ENCODE measurements at places on chromosomes 12 and 14.

- DNase-seq = no peak
Measured at GRCh38 chr12:78120866-78121560, 290.3 kb downstream of the NAV3 start.

DNA sequence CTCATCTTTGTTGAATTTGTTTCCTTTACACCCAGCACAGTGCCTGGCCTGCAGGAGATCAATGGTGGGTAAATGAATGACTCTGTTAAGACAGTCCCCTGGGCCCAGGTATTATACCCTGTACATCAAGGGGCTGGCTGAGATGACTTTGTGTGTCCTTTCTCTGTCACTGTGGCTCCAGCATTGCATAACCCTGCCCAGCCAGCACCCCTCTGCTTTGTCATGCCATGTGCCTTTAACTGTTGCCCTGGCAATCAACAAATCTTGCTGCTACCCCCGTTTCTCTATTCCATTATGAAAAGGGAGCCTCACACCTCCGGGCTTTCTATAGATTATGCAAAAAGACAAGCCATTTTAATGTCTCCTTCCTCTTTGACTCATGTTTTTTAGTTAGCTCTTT is 7.6 kb upstream of the FLVCR2 start:
- DNase-seq = no peak

GRCh38 chr12:3698218-3698974 is 54.5 kb downstream of the CRACR2A start:
- DNase-seq = no peak

DNA sequence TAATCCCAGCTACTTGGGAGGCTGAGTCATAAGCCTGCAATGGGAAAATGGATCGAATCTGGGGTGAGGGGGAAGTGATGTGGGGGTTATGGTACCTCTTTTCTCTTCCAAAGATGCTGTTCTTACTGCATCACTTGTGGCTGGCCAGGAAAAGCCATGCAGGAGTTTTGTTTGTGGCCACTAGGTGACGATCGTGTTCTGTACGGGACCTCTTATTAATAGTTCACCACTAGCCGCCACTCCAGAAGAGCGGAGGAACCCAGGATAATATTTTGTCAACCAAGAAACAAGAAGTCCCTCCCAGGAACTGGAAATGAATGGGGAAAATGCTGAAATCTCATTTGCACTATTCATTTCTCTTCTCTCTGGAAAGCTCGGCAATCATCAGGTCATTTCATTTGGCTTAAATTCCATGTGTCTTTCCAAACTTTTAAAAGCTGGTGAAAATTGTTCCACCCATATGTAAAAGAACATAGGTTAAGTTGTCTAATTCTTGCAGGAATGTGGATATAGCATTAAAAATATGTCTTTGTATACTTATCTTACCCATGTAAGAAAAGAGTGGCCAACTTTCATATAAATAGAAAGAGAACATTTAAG is 8.9 kb downstream of the GPR65 start:
- DNase-seq = no peak

- DNase-seq = no peak
Measured at GRCh38 chr14:98234208-98234607, 1037.8 kb downstream of the BCL11B start.

DNA sequence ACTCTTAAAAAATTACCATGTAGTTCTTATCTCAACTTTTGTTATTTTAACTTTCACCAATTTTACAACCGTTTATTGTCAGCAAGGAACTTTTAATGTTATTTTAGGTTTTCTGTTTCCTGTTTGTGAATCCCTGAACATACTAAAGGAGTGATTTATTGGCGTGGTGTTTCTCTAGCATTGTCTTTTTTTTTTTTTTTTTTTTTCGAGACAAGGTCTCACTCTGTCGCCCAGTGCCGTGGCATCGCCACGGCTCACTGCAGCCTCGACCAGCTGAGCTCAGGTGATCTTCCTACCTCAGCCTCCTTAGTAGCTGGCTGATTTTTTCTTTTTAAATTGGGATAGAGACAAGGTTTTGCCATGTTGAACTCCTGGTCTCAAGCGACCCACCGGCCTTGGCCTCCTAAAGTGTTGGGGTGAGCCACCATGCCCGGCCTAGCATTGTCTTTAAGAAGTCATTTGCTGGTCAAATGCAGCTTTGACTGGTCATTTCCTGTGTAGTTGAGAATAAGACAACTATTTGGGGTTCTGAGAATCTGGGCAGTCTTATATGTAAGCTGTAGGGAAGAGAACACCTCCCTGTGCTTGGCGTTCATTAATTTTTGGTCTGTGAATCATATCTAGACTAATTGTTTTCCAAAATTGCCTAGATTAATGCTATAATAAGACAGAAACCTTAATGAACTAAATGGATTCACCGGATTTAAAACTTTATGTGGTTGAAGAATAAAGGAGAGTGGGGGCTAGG is 2.1 kb downstream of the WASHC4 start:
- no peak for DNase-seq

DNA sequence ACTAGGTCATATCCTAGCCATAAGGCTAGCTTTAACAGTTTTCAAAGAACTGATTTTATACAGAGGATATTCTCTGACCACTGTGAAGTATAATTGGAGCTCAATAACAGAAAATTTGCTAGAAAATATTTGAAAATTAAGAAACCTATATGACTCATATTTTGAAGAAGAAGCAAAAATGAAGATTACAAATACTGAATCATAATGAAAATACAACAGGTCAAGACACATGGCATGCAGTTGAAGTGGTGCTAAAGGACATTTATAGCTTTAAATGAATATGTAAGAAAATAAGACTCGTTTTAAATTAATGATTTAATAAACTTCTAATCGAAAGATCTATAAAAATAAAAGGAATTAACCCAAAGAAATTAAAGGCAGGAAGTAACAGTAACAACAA is 1234.6 kb downstream of the SLC16A7 start:
- DNase-seq = no peak

DNA sequence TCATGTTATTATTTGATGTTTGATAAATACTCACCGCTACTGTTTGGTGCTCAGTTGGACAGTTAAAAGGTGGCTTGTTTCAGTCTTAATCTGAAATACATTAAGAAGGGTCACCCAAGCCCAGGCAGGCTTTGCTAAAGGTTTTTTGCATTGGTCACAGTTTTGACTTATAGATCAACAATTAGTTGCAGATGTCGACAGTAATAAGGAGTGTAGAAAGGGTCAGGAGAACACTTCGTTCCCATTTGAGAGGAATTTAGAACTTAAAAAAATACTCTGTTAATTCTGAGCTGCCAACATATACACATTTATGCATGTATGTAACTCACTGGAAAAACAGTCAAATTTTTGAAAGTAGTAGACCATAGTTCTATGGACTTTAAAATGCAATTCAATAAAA is 130.3 kb downstream of the TMEM30B start:
- no peak for DNase-seq

All from cortex of kidney (tissue), 1 donor.